ENCODE measurements at places on chromosomes 4 and X.

- DNase-seq, result peak; percentile 10
These were observed 54.9 kb downstream of the LINC00632 start for GRCh38 chrX:140764401-140764919.

- no peak for DNase-seq
These were observed 200.2 kb downstream of the GUCY2F start for GRCh38 chrX:109281483-109282275.

GRCh38 chr4:3202836-3203820, 45.8 kb upstream of the MSANTD1 start:
- no peak for DNase-seq

- DNase-seq, result no peak
These were observed 125.4 kb upstream of the ZCCHC13 start for GRCh38 chrX:74178536-74178935.

DNA sequence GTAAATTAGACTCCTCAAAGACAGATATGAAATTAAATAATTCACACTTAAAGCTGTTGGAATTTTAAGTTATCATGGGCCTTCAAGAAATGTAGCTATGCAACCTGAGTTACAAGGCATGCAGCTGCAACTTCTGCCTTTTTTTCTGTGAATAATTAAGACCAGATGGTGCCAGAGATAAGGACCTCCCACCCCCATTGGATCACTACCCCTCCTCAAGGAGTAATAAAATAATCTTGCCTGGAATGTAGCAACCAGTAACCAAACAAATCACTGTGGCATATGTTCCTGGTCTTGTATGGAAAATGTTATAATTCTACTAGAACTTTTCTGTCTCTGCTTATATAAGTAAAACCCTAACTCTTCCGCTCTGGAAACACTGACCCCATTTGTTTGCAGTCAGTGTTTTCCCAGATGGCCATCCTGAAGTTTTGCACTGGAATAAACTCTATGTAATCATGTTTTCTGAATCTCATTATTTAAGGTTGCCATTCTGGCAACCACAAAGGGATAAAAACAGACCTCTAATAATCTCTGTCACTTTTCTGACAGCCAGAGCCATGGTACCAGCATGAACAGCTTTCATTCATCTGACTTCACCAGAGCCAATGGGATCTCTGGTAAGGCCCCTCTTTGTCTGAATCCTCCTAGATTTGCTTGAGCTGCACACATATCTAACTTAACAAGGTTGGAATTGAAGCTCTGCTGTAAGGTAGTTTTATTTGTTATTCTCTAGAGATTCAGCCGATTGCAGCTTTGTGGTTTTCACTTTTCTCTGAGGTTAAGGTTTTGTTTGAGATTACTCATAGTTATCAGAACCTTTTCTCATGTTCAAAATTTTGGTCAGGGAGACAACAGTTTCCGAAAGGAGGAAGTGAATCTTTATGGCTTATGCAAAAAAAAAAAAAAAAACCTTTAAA, 274.6 kb downstream of the NAF1 start:
- no peak for DNase-seq

- DNase-seq, result no peak
These were observed 26.5 kb downstream of the SLC10A7 start for GRCh38 chr4:146495269-146495668.

GRCh38 chrX:119970574-119970973, 27.0 kb upstream of the NKAP start:
- DNase-seq, result no peak

GRCh38 chr4:16627999-16628398, 270.4 kb downstream of the LDB2 start:
- DNase-seq, result no peak

- no peak for DNase-seq
These were observed 88.2 kb downstream of the RBM46 start for GRCh38 chr4:154869301-154869700.

- DNase-seq, result no peak
These were observed 14.7 kb downstream of the ATXN3L start for GRCh38 chrX:13305108-13305507.

DNA sequence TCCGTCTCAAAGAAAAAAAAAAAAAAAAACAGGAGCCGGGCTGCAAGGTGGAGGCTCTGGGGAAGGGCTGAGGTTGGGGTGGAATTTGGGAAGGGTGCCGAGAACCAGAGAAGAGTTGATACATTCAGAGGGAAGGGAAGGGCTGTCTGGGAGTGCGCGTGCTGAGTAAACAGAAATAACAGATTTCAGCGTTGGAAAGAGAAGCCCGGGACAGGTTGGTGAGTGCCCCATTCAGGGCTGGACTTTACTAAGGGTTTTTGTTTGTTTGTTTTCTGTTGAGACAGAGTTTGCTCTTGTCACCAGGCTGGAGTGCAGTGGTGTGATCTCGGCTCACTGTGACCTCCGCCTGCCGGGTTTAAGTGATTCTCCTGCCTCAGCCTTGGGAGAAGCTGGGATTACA, 1.7 kb upstream of the IL3RA start:
- no peak for DNase-seq

GRCh38 chr4:61312526-61312925, 112.4 kb downstream of the ADGRL3 start:
- no peak for DNase-seq

GRCh38 chrX:101040197-101040596, 11.7 kb downstream of the TRMT2B start:
- no peak for DNase-seq

DNA sequence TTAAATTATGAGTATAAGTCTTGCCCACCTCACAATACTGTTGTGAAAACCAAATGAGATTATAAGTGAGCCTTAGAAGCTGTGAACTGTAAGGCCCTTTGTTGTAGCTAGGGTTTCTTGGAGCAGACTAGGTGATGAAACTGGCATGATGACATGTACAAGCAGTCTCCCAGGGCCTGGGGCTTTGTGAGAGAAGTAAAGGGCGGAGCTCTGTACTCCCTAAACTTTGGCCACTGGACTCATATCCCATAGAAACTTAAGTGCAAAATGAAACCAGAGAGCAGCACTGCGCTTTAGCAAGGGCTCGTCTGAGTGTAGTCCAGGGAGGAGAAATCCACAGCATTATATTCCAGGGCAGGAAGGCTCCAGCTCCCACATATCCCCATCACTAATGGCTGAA, 385.6 kb upstream of the FGF16 start:
- DNase-seq, result no peak

- no peak for DNase-seq
These were observed 12.5 kb downstream of the CC2D2A start for GRCh38 chr4:15481961-15482745.

- peak; percentile 49 for DNase-seq
These were observed 57.8 kb upstream of the XAGE1B start for GRCh38 chrX:52574416-52575275.

GRCh38 chr4:36917413-36917812, 327.1 kb upstream of the NWD2 start:
- DNase-seq, result no peak

DNA sequence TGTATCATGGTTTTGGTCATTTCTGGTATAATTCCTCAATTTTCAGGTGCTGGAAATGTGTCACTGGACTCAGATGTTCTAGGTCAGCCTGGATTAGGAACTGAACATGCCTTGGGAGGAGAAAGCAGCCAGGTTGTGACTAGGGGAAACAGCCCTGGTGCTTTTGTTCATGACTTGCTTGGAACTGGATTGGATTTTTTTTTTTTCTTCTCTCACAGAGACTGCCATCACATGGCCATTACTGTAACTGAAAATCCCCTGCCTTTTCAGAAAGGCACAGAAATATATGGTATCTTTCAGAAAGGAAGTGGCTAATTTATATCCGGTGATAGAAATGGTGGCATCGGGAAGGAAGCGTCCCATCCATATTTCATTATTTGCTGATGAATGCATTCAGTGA, 34.6 kb downstream of the SEPTIN11 start:
- no peak for DNase-seq

- no peak for DNase-seq
These were observed 1.1 kb upstream of the HDAC6 start for GRCh38 chrX:48800574-48801279.

DNA sequence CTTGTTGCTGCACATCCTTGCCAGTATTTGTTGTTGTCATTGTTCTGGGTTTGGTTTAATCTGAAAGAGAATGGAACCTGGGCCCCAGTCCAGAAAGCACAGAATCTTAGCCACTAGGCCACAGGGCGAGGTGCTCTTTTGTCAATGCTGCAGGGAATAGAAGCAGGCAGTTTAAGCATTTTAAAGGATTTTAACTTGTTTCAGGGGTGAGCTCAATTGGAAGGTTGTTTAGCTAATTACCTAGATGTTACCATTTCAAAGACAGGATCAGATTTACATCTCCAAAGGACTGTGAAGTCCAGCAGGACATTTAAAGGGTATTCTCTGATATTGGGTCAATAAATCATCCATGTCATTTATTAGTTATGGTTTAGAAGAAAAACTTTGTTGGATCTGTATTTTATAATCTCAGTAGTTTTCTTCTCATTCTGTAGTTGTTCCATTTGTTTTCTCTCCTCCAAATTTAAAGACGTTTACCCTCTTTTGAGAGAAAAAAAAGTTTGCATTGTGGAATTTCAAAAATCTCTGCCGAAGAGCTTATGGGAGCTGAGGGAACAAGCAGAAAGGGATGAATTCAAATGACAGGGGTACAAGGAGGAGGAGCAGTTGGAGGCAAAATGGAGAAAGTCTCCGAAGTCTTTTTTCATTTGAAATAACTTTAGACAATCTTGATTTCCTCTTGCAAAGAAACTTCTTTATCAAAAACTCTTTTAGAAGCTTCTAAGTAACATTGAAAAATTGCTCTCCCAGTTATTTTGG, 57.5 kb upstream of the FAM47C start:
- DNase-seq, result no peak

DNA sequence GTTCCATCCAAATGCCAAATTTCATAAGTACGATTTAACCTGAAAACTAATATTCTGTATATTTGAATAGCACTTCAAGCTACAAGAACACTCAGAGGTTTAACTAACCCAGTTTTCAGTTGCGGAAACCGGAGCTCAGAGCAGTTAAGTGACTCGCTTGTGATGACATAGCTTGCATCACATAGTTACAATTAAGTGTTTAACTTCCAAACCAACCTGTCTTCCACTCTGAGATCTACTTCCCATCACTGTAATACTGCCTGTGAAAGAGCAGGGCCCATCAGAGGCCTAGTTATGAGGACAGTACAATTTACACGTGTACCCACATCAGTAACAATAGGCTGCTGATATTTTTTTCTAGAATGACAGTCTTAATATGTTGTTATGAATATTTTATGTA, 120.3 kb downstream of the MAD2L1 start:
- DNase-seq, result no peak

GRCh38 chr4:119647558-119647957, 19.0 kb upstream of the PDE5A start:
- DNase-seq, result no peak

GRCh38 chr4:100061835-100062234, 111.8 kb upstream of the H2AZ1 start:
- DNase-seq, result no peak

DNA sequence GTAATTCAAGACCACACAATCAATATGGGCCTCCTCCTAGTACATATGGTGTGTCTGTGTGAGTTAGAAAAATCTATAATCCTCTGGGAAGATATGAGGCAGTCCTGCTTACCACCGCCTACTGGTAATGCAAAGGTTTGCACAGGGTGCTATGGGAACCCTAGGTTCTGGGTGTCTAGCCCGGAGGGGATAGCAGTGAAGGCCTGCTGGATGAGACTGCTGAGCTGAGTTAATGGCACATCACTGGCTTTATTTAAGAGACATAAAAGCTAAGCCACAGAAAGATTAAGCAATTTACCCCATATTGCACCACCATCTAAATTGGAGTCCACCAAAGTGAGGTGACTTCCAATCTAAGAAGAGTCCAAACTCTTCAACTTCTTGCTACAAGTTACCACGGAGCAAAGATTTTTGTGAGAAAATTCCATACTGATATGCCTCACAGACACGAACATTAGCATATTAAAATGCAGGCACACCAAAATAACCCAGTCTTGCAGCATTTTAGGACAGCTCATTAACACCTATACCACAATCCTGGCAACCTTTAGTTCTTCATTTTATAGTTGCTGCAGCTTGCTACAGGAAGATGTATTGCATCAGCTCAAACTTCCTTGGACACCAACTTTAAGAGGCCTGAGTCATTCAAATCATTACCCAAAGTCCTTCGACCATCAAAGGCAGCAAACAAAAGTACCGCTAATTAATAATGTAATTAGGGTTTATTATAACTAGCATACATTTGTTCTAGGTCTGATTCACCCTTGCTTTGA, 13.7 kb downstream of the DGKK start:
- DNase-seq, result no peak

- DNase-seq, result no peak
These were observed 61.0 kb downstream of the SEPSECS start for GRCh38 chr4:25098964-25099891.

- no peak for DNase-seq
These were observed 3.4 kb downstream of the ZNF81 start for GRCh38 chrX:47840111-47840510.

DNA sequence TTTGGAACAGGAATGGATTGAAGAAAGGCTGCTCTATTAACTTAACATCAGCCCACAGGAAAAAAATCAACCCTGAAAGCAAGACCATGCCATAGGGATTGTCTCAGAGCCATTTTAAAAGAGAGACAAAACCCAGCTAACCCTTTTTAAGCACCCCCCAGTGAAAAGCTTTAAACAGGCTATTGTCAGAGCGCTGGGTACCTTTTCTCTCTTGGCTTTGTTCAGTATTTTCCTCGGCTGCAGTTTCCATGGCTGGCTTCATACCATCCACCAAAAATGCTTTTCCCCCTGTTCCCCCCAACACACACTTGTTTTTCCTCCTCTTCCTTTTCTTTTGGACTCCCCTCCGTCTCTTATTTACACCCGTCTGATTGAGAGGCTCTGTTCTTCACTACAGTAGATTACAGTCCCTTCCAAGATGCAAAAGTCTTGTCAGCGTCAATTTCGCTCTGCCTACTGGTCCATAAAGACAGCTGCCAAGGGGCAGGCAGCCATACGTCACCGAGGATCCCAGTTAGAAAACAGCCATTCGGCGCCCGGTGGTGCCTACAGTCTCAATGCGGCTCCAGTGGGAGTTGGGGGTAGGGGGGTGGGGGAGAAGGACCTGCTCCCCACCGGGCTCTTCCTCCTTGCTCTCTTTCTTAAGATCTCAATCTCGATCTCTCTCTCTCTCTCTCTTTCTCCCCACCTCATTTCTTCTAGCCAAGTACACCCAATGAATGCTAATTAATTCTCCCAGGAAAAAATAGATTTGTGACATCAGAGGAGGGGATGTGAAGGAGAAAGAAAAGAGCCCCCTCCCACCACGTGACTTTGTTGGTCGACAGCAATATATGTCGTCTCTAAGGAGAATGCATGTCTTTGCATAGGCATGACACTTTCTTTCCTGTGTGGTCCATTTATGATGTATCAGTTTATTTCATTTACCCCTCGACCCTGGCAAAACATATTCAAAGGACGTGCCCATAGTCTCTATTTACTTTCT, at the start of gene GPM6B:
Gene GPM6B, minus strand, starts transcription at position 451 of the 985 bp plus-strand sequence. Its CDS starts 189 bp downstream, at position 262.
- no peak for DNase-seq

All from SK-N-DZ (cell line).